ENCODE measurements at places on chromosomes 11 and 22.

DNA sequence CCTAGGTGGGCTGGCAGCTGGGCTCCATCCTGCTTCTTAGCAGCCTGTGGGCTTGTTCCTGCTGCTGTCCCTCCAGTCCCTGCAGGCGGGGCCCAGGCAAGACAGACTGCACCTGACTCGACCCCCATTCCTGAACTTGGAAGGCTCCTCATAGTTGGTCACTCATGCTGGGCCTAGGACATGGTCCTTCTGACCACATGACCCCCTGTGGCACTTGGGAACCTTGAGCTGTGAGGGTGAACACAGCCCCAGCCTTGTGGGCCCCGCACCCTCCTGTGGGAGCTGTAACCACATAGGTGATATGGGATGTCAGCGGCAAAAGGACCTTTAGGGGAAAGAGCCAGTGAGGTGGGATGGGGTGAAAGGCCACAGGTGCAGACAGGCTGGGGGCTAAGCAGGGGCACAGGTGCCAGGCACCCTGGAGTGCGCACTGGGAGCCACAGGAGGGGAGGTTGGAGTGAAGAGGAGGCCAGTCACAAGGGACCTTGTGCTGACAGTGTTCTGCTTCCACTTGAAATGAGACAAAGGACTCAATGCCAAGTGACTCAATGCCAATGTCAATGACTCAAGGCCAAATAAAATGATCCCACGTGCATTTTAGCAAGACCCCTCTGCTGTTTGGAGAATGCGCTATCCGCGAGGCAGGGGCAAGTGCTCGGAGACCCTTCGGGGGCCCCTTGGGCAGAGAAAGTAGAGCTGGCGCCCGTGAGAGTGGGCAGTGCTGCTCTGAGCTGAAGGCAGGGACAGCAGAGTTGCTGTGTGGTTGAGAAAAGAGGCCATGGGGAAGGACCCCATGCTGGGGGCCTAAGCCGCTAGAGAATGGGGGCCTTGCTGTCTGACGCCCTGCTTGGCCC is 90.7 kb downstream of the MORC2 start:
- no peak for DNase-seq

DNA sequence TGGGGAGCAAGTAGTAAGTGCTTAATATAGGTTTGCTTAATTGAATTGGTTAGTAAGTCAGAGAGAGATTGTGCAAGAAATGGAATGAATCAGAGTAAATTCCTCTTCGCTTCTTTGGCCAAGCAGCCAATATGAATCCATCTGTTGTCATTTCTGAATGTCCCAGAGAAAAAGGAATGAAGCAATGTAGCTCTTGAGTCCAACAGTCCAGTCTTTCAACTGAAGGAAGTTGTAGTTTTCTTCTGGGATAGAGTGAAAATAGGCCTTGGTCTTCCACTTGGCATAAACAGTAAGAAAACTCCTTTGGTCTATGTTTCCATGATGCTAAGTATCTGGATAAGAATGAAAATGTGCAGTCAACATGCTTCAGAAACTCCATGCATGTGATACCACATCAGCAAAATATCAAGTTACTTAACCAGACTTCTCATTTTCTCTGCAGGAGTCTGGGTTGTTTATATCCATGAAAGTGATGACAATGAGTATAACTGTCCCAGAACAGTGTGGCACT is 1.8 kb upstream of the FIBIN start:
- DNase-seq, result no peak

DNA sequence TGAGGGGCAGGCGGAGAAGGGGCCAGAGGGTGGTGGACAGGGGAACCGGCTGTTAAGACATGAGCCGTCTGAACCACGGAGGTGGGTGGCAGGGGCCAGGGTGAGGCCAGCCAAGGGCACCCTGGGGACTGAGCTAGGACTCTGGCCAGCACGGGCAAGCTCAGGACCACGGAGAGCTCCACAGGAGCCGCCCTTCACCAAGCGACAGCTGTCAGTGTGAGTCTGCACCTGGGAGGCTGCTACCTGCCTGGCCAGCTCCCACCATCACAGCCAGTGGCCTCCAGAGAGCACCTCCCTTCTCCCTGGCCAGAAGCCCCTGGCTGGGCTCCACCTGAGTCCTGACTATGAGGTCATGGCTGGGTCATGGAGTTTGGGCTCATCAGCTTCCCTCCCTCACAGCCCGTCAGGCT is 21.6 kb downstream of the MGAT3 start:
- DNase-seq, result no peak

GRCh38 chr11:94184846-94185245 is 56.2 kb downstream of the PANX1 start:
- DNase-seq, result no peak

- no peak for DNase-seq
Observed at GRCh38 chr11:98307827-98308491, 712.8 kb upstream of the CNTN5 start.

DNA sequence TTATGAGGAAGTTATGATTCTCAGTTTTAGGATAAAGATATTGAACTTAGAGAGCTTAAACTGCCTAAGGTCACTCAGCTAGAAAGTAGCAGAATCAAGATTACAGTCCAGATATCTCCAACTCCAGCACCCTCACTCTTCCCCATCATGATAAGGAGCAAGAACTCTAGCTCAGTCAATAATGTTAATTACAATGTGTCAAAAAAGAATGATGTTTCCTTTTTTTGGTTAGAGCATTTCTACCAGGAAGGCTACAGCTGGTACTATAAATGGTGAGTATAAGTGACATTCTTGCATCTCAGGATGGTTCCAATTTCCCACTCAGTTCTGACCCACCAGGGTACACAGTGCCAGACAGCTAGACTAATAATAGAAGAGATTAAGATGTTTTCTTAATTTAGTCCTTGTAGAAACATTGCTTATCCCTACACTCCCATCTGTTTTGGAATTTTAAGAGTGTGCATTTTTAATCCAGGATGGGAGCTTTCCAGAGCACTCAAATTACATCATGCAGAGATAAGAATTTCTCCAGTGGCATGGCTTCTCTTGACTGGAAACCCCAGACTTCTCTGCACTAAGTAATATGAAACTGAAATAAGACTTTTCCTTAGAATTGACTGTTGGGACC is 21.6 kb upstream of the BBOX1 start:
- DNase-seq, result no peak

Measured in stimulated activated CD4-positive, alpha-beta T cell treated with anti-CD3 and anti-CD28 coated beads, Interleukin-4, amount 100 ng/mL, for 48 hours (primary cell).